ENCODE measurements at places on chromosomes 12 and 14.

DNA sequence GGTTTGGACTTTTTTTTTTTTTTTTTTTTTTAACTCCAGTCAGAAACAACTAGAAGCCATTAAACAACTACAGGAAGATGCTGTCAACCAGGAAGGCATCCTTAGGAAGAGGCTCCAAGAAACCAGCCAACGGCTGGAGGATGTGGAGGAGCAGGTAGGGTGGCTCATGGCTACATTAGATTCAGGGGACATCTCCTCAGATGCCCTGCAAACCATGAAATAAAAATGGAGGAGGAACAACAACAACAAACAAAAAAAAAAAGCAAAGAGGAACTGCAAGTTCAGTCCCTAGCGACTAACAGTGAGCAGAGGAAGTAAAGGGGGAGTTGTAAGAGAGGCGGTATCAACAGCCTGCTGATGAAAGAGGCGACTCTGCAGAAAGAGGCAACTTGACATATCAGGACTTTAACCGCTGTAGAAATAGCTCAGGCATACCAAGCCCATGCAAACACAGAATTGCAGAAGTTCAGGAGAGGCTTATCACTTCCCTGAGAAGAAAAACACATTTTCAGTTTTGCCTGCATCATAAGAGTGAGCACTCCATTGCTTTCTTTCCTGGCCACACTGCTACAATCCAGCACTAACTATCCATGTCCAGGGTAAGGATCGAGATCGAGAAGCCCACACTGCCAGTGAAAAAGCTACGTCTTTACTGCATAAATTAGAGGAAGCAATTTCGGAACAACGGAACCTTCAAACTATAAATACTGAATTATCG is 103.5 kb upstream of the BCAT1 start:
- DNase-seq, result peak; percentile 7

GRCh38 chr14:53183611-53184010 is 30.5 kb upstream of the DDHD1 start:
- no peak for DNase-seq

- no peak for DNase-seq
These were observed 60.0 kb upstream of the FBXO33 start for GRCh38 chr14:39492267-39492666.

DNA sequence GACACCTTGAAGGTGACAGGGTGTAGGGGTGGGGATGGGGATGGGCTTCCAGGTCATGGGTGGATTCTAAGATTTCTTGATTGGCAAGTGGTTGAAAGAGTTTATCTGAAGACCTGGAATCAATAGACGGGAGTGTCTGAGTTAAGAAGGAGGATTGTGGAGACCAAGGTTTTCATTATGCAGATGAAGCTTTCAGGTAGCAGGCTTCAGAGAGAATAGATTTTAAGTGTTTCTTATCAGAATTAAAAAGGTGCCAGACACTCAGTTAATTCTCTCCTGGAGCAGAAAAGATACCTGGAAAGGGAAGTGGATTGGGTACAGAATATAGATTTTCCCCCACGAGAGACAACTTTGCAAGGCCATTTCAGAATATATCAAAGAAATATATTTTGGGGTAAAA is 211.7 kb upstream of the PRICKLE1 start:
- no peak for DNase-seq

DNA sequence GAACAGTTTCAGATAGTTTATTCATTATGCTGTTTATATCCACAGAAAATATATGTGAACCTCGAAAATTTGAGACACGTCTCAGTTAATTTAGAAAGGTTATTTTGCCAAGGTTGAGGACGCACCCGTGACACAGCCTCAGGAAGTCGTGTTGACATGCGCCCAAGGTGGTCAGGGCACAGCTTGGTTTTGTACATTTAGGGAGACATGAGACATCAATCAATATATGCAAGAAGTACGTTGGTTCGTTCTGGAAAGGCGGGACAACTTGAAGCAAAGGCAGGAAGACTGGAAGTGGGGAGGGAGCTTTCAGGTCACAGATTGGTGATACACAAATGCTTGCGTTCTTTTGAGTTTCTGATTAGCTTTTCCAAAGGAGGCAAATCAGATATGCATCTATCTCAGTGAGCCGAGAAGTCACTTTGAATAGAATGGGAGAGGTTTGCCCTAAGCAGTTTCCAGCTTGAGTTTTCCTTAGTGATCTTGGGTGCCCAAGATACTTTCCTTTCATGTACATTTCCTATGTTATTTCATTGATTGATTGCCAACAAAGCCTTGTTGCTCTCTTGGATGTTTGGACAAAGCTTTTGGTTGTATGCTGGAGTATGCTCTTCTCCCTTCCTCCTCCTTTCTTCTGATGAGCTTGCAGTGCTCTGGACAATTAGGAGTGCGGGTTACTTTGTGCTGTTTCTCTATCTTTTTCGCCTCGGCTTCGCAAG is 3.2 kb downstream of the SNAPC1 start:
- DNase-seq, result no peak

- DNase-seq, result peak; percentile 17
These were observed 221.8 kb upstream of the SSTR1 start for GRCh38 chr14:37985826-37986470.

GRCh38 chr14:68922886-68923285 is 56.2 kb downstream of the ACTN1 start:
- DNase-seq, result no peak

DNA sequence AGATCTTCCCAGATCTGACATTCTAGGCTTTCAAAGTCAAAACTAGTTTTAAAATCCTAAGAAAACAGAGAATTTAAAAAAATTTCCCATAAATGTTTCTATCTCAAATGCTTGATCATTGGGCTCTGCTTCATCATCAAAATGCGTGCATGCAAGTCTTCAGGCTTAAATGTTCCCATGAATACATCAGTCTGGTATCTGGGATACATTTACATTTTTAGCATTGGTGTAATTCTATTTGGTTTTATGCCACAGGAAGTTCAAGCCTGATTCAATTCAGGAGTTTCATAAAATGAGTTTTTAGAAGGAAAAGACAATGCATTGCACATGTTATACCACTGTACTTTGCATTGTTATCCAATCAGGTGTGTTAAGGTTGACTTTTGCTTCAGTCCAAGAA is 336.4 kb downstream of the PCNX1 start:
- DNase-seq, result no peak

DNA sequence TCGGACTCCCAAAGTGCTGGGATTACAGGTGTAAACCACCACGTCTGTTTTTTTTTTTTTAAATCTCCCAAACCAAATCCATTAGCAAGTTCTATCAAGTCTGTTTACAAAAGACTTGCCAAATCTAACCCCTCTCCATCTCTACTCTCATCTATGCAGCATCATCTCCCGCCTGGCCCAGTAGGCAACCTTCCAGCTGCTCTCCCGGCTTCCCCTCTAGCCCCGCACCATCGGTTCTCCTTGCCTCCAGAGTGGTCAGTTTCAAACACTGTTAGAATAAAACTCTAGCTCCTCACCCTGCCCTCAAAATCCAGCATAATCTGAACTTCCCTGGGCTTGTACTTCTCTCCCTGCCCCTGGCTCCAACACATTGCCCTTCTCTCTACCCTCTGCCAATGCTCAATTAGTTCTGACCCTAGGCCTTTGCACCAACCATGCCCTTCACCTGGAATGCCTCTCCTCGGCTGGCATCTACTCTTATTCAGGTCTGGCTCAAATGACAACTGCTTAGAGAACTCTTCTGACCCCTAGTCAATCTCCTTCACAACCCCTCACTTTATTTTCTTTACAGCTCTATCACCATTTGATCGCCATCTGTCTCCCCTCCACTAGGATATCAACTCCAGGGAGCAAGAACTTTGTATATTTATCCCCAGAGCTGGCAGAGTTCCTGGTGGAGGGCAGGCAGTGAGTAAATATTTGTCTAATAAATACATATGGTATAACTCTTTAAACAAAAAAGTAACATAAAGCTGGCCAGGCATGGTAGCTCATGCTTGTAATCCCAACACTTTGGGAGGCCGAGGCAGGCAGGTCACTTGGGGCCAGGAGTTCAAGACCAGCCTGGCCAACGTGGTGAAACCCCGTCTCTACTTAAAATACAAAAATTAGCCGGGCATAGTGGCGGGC is 4.9 kb downstream of the WSB2 start:
- no peak for DNase-seq

GRCh38 chr14:57847096-57847495 is 18.8 kb downstream of the SLC35F4 start:
- no peak for DNase-seq

DNA sequence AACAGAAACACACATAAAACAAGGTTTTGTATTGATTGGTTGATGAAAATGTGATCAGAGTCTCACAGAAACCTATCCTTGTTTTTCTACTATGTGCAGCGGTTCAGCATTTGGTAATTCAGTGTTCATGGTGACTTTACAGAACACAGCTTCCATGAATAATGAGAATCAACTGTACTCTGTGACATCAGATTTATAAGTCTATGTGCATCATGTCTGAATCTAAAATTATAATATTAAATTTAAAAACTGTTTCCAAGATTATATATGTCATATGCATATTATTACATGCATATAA is 104.3 kb downstream of the SLC16A7 start:
- no peak for DNase-seq

- no peak for DNase-seq
These were observed 14.4 kb upstream of the TCP11L2 start for GRCh38 chr12:106288101-106288493.

GRCh38 chr12:95473231-95473883 is 595 bp upstream of the METAP2 start:
- no peak for DNase-seq

- DNase-seq, result no peak
These were observed 64.8 kb upstream of the BEGAIN start for GRCh38 chr14:100651999-100652508.

GRCh38 chr12:91918431-91918830 is 227.2 kb downstream of the BTG1 start:
- DNase-seq, result no peak

DNA sequence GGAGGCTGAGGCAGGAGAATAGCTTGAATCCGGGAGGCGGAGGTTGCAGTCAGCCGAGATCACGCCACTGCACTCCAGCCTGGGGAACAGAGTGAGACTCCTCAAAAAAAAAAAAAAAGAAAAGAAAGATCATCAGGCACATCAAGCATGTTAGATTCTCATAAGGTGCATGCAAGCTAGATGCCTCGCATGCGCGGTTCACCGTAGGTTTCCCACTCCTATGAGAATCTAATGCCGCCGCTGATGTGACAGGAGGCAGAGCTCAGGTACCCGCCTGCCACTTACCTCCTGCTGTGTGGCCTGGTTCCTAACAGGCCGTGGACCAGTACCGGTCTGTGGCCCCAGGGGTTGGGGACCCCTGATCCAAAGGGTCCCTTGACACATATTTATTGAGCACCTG is 7.0 kb downstream of the ACVR1B start:
- no peak for DNase-seq

DNA sequence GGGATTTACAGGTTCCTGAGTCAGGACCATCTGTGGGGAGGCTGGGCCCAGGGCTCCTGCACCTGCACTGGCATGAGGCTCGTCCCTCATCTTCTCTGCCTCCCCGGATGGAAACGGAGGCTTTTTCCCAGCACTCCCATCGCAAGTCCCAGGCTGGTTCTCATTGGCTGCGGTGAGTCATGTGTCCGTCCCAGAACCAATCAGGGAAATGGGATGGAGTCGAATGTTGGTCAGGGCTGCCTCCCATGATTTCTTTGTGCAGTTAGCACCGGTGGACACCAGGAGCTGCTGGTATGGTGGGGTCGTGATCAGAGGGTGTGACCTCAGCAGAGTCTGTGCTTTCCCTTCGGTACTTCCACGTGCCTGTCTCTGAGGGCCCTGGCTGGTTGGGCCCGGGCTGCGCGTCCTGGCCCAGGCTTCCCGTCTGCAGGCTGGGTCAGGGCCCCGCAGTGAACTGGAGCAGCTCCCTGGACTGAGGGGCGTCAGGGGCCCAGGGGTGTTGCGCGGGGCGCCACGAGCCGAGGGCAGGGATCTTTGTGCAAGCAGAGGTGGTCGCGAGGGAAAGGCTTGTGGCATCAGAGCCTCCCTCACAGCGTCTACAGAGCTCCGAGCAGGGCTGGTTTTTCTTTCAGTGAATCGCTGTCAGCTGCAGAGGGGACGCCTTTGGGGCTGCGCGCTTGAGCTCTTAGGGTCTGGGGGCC is 168.1 kb downstream of the ADGRD1 start:
- DNase-seq, result no peak

DNA sequence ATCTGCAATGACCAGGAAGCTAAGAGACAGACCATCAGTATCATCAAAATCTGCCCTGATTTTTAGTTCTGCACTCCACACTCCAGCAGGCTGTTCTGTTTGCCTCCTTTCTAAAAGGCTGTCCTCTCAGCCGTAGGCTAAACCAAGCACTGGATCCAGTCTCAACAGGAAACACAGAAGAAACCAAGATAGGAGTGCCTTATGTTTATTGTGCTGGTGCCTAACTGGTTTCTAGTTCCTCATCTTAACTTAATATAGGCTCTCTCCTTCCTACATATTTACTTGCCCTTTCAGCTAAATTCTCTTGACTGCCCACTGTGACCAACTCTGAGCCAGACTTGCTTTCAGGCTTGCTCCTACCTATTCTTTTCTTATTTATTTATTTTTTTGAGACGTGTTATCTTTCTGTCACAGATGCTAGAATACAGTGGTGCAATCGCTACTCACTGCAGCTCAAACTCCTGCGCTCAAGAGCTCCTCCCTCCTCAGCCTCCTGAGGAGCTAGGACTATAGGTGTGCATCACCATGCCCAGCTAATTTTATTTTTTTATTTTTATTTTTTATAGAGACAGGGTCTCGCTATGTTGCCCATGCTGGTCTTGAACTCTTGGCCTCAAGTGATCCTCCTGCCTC is 30.8 kb downstream of the GALNT4 start:
- no peak for DNase-seq

DNA sequence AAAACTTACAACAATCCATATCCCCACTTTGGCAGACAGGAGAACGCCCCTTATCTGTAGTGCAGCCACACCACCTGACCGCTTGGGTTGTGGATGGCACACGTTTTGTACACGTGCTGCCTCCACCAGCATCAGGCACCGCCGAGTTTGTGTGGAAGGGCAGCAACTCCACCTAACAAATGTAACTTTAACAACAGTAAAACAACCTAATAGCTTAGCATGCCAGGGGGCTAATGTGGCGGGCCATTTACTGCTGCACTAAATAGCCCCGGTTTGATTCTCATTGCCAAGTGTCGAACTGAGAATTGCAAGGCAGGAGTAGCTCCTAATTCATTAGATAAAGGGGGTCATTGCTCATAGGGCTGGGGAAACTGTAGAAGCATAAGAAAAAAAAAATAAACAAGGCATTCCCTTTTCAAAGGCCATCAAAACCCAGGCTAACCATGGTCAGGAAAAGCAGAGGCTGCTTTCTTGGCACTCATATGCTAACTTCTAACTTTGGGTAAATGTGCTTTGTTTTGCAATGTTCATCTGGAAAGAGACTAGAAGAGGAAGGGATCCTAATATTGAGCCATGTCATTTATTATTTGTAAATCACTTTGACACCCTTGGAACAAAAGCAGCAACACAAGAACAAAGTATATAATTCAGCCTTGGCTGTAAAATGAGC is 279.7 kb upstream of the SOX5 start:
- no peak for DNase-seq

All from stimulated activated CD4-positive, alpha-beta T cell treated with anti-CD3 and anti-CD28 coated beads, Interleukin-1b, Interleukin-23, amount 100 ng/mL, for 24 hours (primary cell).